Small intestine (tissue), 16 donors: ENCODE measurements at places on chromosomes 13 and 19.
A peak's percentile ranks its signal among the peaks of the same experiment; 100 is the strongest.

DNA sequence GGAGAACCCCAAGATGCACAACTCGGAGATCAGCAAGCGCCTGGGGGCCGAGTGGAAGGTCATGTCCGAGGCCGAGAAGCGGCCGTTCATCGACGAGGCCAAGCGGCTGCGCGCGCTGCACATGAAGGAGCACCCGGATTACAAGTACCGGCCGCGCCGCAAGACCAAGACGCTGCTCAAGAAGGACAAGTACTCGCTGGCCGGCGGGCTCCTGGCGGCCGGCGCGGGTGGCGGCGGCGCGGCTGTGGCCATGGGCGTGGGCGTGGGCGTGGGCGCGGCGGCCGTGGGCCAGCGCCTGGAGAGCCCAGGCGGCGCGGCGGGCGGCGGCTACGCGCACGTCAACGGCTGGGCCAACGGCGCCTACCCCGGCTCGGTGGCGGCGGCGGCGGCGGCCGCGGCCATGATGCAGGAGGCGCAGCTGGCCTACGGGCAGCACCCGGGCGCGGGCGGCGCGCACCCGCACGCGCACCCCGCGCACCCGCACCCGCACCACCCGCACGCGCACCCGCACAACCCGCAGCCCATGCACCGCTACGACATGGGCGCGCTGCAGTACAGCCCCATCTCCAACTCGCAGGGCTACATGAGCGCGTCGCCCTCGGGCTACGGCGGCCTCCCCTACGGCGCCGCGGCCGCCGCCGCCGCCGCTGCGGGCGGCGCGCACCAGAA lies 1.1 kb downstream of the SOX1 start:
- DNase-seq: no peak
- H3K4me1 ChIP-seq: no peaks in the 10 kb centered on the region
- no peaks in the 10 kb centered on the region for H3K36me3 ChIP-seq
- H3K27me3 ChIP-seq: peaks cover 35% of the 10 kb centered on the region
- no peak overlapping the region for H3K4me3 ChIP-seq

GRCh38 chr19:51114087-51114729 lies 6.0 kb upstream of the CTU1 start:
- no peaks in the 10 kb centered on the region for H3K27me3 ChIP-seq
- no peak overlapping the region for H3K27ac ChIP-seq
- DNase-seq: no peak
- no peak overlapping the region for H3K4me3 ChIP-seq
- H3K36me3 ChIP-seq: no peaks in the 10 kb centered on the region

DNA sequence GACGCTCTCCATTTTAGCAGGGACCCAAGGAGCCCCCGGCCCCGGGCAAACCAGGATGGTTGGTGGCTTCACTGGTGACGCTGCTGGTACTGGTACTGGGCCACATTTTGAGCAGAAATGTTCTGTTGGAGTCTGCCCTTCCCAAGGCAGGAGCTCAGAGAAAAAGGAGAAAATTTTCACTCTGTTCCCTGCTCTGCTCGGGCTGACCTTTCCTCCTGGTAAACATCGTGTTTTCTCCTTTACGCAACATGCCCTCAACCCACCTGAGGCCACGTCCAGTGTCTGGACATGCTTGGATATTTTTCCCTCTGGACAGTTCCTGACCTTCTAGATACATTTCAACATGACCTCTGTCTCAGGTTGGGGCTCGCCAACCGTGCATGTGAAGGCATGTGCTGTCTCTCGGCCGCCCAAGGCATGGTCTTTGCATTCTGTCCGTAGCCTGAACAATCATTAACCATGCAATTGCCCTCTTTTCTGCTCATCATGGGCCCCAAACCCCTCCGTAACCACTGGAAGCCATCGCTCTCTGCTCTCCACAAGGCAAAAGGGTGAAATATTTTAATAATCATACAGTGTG lies 115.2 kb upstream of the PEG3 start:
- H3K4me3 ChIP-seq: no peak overlapping the region
- H3K36me3 ChIP-seq: no peaks in the 10 kb centered on the region
- DNase-seq: no peak

DNA sequence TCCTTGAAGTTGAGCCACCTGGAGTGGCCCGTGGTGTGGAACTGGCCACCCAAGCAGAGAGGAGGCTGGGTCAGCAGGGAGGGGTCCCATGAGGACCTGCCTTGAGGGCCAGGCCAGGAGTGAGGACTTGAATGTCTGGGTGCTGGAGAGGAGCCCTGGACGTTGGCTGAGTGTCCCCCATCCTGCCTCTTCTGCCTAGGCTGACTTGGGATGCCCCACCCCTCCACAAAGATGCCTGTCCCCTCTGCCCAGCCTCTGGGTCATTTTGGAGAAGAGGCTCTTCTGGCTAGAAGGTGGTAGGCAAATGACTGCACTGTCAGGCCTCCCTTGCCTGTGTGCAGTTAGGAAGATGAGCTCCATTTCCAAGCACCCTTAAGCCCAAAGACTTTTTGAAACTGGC lies 1.7 kb downstream of the SSBP4 start:
- H3K36me3 ChIP-seq: peaks cover 43% of the 10 kb centered on the region
- peak overlapping the region; percentile 96 for H3K27ac ChIP-seq
- no peak for DNase-seq
- peaks cover 71% of the 10 kb centered on the region for H3K4me1 ChIP-seq
- H3K27me3 ChIP-seq: no peaks in the 10 kb centered on the region

DNA sequence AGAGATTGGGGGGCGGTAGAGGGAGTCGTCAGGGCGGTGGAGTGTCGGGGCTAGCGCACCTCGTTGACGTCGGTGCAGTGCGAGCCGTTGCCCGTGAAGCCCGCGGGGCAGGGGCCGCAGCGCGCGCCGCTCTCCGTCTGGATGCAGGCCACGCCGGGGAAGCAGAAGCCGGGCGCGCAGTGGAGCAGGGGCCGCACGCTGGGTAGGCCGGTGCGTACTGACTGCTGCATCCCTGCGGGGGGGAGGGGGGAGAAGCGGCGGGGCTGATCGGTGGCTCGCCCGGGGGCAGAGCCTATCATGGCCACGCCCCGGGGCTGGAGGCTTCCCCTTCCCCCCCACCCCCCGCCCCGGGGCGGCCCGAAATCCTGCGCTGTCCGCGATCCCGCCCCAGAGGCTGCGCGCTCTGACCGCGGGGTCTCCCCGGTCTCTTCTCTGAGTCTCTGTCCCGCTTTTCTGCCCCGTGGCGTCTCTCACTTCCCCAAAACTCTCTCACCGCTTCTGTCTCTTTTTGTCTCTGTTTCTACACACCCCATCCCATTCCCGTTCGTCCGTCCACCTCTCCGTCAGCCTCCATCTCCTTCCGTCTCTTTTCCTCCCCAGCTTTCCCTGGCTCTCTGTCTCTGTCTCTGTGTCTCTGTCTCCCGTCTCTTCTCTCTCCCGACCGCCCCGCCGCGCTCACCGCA lies 1.1 kb downstream of the COMP start:
- no peak overlapping the region for H3K27ac ChIP-seq
- H3K4me1 ChIP-seq: peaks cover 3% of the 10 kb centered on the region
- H3K4me3 ChIP-seq: no peak overlapping the region
- H3K36me3 ChIP-seq: no peaks in the 10 kb centered on the region
- peak; percentile 39 for DNase-seq

DNA sequence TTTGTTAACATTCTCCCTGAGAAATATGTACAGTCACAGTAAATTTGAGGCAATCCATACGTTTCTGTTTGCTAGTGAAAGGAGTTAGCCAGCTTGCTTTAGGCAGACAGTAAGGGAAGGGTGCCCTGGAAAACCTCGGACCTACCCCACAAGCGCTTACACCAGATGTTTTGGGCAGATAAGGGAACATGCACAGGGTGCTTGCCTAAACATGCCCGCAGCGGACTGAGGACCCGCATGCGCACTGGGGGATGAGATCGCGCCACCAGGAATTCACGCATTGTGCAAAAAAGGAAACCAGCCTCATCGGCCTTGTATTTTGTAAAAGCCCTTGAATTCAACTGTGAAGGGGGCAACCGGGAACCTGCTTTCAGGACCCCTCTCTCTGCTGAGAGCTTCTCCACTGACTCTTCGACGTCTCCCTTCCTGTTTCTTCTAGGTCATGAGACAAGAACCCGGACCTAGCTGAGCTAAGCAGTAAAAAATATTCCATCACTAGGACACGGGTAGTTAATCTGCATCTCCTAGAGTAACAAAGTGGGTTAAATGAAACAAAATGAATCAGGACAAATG lies 1399.2 kb upstream of the ATXN8OS start:
- H3K27me3 ChIP-seq: no peaks in the 10 kb centered on the region
- H3K4me1 ChIP-seq: no peaks in the 10 kb centered on the region
- H3K4me3 ChIP-seq: no peak overlapping the region
- DNase-seq: no peak

DNA sequence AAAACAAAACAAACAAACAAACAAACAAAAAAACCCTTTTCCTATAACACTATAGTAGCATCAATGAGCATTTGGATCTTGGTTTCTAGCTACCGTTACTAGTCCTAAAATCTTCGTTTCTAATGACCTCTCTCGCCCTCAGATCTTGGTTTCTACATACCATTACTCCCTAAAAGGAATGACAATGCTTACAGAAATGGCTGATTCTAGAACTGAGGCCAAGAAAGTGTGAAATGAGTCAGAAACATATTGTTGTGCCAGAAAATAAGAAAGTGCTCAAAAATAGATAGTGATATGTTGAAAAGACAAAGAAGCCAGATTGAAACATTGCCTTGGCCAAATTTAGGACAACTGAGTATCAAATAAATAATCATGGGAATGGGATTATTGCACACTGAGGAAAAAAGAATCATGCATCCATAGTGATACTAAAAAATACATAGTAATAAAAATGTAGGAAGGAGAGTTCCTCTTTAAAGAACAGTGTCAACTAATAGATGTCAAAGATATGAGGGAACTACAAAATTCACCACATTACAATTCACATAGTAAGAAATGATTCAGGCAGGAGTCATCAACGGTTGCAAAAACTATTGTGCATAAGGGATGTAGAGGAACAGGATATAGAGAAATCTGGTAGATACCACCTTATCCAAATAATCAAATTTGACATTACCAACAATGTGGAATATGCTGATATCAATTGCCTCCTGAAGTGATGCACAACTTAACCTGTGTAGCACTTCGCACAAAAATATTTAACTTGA lies 386.6 kb downstream of the DIAPH3 start:
- no peak overlapping the region for H3K27ac ChIP-seq
- no peak overlapping the region for H3K4me3 ChIP-seq
- H3K4me1 ChIP-seq: no peaks in the 10 kb centered on the region
- H3K36me3 ChIP-seq: no peaks in the 10 kb centered on the region
- H3K27me3 ChIP-seq: no peaks in the 10 kb centered on the region
- DNase-seq: no peak

GRCh38 chr19:44839276-44839675 lies 6.8 kb upstream of the NECTIN2 start:
- H3K27ac ChIP-seq: no peak overlapping the region
- DNase-seq: peak; percentile 46
- peaks cover 5% of the 10 kb centered on the region for H3K4me1 ChIP-seq
- no peak overlapping the region for H3K4me3 ChIP-seq
- no peaks in the 10 kb centered on the region for H3K27me3 ChIP-seq
- H3K36me3 ChIP-seq: no peaks in the 10 kb centered on the region

DNA sequence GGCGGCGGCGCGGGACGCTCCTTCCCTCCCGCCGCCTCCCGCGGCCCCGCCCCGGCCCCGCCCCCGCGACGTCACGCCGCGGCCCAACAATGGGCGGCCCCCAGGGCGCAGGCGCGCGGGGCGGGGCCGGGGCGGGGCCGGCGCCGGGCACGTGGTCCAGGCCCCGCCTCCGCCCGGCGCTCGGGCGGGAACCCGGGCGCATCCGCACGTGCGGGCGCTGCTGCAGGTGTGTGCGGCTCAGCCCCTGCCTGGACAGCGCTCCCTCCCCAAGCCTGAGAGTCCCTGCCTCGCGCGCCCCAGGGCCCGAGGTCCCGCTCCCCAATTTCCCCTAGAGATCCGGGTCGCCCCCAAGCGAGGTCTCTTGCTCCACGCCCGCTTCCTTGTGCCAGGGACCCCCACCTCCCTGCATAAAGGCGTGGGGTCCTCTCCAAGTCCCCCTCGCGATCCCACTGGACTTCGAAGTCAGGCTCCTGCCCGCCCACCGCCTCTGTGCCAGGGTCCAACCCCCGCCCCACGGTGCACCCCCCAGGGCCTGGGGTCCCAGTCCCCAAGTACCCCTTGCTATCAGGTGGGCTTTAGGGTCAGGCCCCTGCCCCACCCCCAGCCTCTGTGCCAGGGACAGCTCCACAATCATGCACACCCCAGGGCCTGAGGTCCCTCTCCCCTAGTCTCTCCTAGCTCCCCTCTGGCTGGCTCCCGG lies at the start of gene MEX3D:
MEX3D (minus strand) TSS at position 6 of the 700 bp plus-strand sequence. CDS start 267 bp downstream, outside the sequence.
- no peaks in the 10 kb centered on the region for H3K36me3 ChIP-seq
- H3K4me1 ChIP-seq: peaks cover 10% of the 10 kb centered on the region
- peak within 1 kb of the TSS; percentile 89 for H3K4me3 ChIP-seq
- no peaks in the 10 kb centered on the region for H3K27me3 ChIP-seq
- peak within 1 kb of the TSS; percentile 84 for H3K27ac ChIP-seq
- peak; percentile 77 for DNase-seq
